ENCODE measurements at places on chromosomes 6 and 20.

- DNase-seq, result no peak
Observed at GRCh38 chr20:62644044-62644795, 1.9 kb downstream of the SLCO4A1 start.

DNA sequence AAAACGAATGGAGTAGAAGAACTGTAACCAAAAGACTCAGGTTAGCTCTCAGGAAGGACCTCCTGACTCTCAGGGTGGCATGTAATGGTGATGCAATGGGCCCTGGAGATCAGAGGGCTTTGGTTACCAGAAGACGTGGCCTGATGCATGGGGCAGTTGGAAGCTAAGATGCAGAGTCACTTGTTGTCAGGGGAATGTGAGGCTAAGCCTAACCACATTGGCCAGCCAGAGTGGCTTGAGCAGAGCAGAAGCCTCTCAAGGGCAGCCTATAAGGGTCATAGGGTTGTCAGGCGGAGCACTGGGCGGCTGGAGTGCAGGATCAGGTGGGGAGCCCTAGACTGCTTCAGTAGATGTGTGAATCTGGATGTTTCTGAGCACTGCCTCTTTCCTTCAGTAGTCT lies 5.9 kb downstream of the CNBD2 start:
- no peak for DNase-seq

GRCh38 chr6:158991017-158991723 lies 8.8 kb downstream of the RSPH3 start:
- DNase-seq, result no peak

DNA sequence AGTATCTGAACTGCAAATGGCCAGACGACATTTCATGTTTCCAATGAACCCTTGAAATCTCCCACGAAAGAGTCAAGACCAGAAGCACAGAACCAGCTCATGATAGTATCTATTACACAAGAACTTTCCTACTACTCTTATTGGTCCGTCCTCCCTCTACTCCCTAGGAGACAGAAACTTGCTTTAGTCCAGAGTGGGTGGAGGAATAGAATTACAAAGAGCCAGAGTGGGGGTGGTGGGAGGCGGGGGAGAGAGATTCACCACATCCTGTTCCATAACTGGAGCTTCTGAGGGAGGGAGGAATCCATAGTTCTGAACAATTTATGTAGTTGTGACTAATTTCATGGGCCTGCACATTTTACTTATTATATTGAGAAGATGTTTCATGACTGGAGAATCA lies 18.5 kb upstream of the WFDC10A start:
- DNase-seq, result no peak

- no peak for DNase-seq
Observed at GRCh38 chr6:147654103-147654845, 145.8 kb downstream of the SAMD5 start.

DNA sequence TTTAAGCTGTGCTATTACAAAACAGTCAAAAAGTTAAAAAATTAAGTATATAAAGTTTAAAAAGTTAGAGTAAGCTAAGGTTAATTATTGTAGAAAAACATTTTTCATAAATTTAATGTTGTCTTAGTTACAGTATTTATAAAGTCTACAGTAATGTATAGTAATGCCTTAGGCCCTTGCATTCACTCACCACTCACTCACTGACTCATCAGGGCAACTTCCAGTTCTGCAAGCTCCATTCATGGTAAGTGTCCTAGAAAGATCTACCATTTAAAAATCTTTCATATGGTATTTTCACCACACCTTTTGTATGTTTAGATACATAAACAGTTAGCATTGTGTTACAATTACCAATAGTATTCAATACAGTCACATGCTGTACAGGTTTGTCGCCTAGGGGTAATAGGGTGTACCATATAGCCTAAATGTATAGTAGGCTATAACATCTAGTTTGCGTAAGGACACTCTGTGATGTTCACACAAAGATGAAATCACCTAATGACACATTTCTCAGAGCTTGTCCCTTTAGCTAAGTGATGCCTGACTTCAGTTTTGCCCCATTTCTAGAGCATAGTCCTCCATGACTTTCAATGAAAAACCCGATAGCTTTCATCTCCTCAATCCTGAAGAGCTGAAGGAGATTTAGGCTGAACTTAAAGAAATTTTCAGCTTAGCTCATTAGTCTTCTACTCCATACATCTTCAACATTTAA lies 14.9 kb upstream of the HLA-DRA start:
- no peak for DNase-seq

GRCh38 chr20:23776067-23776771 lies 25.5 kb upstream of the CST1 start:
- no peak for DNase-seq

DNA sequence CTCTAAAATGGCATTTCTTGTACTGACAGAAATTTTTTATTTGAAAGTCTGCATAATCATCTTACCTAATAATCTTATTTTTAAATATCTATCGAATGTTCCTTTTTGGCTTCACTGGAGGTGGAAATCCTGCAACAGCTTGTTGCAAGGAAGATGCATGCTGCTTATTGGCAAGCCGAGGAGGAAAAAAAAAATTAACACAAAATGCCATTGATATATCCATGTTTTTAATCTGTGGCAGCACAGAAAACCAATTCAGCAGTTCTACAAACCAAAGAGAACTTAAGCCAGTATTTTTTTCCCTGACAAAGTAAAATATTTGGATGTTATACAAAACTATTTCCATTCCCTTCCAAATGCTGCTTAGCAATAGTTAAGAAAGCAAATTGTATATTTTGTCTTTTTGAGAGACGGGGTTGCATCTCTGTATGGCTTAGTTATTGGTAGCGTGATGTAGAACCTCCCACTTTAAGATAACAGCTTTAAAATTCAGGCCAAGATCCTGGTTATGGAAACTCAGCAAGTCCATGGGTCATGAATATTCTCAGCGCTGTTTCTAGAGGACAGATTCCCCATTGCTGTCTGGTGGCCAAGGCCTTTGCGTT lies 231.4 kb downstream of the TMEM242 start:
- DNase-seq, result no peak

GRCh38 chr20:19543101-19543500 lies 215.0 kb upstream of the RIN2 start:
- DNase-seq, result no peak

DNA sequence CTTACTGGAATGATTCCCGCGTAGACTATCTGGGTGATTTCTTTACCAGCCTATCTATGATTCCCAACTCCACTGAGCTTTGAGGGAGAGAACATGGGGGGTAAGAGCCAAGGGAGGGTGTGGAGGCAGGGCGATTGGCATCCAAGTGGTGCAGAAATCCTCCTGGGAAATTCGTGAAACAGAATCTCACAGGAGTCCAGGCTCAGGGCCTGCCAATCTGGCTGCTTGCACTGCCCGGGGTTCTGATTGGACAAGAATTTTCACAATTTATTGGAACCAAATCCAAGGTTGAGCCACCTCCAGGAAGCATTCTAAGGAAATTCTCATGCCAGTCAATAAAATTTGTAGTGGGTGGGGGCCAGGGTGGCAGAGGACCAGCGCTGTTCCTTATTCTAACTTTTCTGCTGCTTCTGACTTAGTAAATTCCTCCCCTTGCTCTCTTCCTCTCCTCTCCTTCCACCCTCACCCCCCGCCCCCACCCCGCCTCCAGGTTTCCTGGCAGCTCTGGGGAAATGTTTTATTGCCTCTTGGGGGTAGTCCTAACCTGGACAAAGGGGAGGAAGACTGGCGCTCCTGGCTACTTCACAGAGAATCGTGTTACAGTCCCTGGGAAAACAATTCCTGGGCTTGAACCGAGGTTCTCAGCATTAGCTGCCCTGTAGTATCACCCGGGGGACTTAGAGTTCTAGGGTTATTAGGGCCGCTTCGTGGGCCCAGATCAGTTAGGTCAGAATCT lies 3.1 kb downstream of the BMP6 start:
- DNase-seq, result no peak

- DNase-seq, result no peak
Observed at GRCh38 chr6:140538926-140539325, 1164.5 kb upstream of the CITED2 start.

DNA sequence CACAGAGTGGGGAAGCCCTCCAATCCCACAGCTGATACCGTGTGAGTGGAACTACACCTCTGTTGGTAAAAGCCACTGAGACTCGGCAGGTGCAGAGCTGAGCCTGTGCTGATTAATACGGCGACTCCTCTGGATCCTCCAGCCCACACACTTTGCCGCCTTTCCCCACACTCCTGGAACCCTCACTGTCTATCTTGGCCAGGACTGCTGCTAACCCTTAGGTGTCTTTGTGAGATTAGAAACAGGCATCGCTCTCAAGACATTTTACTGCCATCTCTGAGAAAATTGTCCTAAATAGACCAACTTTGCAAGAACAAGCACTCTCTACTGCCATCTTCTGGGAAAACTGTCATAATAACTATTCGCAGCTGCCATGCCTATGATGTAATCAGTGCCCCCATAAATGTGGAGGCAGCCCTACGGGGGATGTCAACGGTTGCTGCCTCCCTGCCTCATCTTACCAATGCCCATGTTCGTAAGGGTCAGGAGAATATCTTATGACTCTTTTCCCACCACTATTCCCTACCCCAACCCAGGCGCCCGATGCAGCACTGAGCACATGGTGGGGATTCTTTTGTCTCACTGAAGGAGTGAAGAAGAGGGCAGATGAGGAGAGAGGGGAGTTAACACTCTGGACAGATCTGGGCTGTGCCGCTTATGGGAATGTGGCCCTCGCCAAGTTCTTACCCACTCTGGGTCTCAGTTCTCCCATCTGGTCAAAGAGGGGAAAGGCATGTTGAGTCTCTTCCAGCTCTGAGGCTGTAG lies 26.1 kb upstream of the KCNB1 start:
- no peak for DNase-seq

GRCh38 chr20:20820785-20821483 lies 108.5 kb upstream of the RALGAPA2 start:
- DNase-seq, result no peak

DNA sequence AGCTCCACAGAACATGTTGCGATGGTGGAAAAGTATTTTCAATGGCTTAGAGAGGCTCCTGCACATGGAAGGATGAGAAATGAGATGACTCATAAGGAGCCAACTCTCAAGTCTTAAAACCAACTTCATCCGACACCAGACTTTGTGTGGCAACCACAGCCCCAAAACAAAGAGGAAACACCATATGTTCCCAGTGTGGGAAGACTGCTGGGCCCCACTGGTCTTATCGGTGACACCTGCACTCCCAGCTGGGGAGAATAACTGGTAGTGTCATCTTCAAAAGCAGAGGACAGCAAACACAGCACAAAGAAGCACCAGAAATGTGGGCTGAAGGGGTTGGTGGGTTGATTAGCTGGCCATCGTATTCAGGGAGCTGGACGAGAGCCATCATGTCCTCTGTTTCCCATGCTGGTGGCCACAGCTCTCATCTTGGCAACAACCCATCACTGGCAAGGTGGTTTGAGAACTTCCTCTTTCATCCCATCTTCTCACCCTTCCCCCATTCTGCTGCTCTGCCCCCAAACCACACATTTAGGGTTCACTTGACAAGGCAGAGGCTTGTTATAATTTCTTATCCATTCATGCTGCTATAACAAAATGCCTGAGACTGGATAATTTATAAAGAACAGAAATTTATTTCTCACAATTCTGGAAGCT lies 46.0 kb upstream of the TASP1 start:
- DNase-seq, result no peak

DNA sequence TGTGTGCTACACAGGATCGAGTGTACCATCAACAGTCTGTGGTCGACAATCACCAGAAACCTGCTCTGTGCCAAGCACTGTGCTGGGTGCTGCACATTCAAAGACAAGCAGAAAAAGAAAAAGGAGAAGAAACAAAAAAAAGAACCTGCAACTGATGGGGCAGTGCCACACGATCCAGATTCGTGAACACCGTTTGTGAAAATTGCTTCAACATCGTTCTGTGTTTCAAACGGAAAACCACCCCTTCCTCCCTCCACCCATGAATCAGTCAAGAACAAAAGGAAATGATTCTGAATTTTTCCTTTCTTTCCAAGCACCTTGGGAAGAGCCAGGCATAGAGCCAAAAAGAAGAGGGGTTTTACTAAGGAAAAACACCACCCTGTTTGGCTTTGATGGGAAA lies 129.2 kb upstream of the ARID1B start:
- no peak for DNase-seq

GRCh38 chr6:35019171-35019570 lies 122.0 kb downstream of the TCP11 start:
- DNase-seq, result no peak

DNA sequence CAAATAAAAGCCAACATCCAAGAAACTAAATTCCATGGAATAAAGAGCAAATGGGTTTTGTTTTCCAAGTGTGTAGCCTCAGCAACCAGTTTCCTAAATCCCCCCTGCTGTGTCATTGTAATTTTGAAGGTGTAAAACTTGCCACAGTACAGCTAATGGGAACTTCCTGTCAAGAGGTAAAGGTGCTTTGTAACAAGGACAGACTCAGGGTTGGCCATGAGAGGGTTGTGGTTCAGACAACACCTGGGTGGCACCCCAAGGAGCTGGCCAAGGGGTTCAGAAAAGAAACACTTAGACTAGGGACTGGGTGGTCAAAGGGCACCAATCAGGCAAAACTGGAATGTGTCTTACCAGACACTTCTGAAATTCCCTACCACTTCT lies 52.4 kb upstream of the LYRM2 start:
- no peak for DNase-seq

GRCh38 chr6:150403458-150404246 lies 34.8 kb downstream of the IYD start:
- DNase-seq, result no peak

DNA sequence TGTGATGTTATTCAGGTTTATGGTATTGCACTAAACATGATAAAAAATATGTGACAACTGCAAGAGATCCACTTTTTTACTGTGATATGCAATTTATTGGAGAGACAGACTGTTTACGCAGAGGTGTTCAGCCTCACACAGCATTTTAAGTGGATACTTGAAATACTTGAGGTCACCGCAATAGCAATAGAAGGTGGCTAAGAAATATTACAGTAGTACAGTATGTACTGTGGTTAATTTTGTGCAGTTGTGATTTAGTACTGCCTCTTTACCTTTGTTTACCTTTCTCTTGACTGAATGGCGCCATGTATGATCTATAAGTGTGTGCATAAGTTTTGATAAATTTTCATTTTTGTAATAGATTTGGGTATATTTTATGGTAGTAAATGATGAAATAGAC lies 17.4 kb downstream of the MACROD2 start:
- DNase-seq, result no peak

DNA sequence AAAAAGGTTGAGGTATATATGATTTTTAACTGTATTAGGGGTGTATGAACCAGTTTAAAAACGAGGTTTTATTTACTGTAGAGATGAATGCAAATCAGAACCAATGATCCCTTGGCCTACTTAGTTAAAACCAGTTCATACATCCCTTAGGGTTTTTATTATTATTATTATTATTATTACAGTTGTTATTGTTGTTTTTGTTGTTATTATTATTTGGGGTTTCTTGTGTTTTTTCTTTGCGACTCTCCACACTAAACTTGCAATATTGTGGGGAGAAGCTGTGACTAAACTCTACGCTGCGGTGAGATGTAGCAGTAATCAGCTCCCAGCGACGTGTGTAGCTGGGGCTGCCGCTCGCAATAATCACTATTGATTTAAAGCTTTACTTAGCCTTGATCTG lies 62.2 kb downstream of the SSR1 start:
- no peak for DNase-seq

- no peak for DNase-seq
Observed at GRCh38 chr6:2630891-2631571, 119.7 kb downstream of the MYLK4 start.
